ENCODE measurements at places on chromosomes 6 and 20. TPM values are rescaled to one million over a fixed set of nuclear protein-coding genes. Genes with fewer than 3 reads are reported as not detected.

DNA sequence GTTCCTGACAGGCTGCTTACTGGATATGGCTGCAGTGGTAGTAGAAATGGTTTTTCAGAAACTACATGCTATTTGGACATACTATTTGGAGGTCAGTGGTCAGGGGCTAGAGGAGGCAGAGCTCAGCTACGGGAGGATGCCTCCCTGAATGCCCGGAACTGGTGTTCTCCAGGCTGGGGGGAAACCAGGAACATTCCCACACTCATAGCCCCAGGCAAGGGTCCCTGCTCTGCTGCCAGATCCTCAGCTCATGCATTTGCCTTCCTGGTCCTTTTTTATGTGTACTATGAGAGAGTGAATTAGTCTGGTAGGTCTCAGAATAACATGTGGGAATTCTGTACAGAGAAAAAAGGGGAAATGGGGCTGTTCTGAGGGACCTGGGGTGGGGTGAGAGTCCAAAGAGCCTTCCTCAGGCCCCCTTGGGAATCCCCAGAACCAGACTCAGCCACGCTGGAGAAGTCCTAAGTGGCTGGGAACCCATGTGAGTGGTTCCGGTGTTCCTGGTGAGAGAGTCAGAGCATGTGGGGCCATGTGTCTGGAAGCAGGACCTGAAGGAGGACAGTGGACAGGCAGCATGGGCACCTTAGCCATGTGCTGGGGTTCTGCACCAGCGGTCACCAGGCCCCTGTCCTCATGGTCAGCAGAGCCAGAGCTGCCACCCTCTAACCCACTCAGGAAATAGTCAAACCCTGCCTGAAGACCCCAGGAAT, 58.0 kb upstream of the MYL9 start:
- H3K36me3 ChIP-seq: peaks cover 11% of the 10 kb centered on the region
- H3K27me3 ChIP-seq: no peaks in the 10 kb centered on the region
- H3K4me1 ChIP-seq: peaks cover 39% of the 10 kb centered on the region
- no peak overlapping the region for H3K4me3 ChIP-seq

DNA sequence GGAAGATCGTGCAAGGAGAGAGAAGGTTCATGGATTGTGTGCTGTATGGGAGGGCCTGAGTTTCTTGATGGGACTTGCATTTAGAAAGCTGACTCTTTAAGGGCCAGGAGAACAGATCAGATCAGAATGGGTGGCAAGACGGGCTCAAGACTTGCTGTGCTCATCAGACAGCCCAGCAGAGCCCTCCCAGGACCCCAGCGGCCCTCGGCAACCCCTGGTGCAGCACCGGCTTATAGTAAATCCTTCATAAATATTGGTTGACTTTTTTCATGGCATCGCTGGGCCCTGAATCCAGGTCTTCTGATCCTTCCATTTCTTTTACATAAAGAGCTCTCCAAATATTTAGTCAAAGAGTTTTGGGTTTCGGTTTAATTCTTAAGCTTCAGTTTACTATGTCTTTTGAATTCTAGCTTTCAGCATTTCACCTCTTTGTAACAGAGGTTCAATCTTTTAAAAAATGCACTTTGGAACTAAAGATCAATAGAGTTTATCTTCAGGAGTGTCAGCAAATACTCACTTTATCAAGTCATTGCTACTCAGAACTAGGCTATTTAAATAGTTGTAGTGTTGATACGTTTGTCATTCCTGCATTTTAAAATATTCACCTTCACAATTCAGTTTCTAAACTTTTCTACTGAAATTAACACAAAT, 205.6 kb downstream of the ZDHHC14 start:
- H3K27me3 ChIP-seq: no peaks in the 10 kb centered on the region
- no peaks in the 10 kb centered on the region for H3K4me1 ChIP-seq

DNA sequence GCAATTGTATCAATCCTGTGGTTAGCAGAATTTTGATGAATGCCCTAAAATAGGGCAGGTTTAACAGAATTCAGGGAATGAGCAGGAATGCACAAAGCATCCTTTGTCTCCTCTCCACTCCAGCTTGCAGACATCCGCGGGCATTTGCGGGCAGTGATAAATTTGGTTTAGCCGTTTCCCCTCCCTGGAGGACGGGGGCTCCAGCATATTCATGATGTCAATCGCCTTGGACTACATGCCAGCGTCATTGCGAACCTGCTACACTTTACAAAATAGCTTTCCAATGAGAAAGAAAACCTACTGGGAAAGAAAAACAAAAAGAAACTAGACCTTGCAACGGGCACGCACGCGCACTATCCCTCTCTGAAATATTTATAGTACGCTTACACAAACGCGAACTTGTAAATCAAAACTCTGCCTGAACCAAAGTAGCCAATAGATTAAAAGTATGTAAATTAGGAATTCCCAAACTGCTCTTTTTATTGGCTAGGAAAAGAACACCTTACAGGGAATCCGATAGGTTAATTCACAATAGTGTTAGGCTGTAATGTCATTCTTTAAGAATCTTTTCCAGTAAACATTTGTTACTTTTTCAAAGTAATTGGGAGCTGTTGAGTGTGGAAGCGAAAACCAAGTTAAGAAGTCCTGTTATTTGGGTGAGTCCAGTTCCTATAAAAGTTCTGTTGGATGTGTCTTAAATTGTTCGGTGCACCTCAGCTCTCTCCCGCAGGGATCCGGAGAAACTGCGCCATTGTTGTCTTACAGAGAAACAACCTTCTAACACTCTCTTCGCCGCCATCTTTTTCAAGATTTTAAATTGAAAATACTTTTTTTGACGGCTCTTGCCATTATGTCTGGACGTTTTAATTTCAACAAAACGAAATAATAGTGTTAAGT, 136.7 kb downstream of the HFE start:
- DNase-seq: peak; percentile 89
- peak overlapping the region; percentile 98 for H3K27ac ChIP-seq
- H3K4me1 ChIP-seq: no peaks in the 10 kb centered on the region
- peak overlapping the region; percentile 71 for H3K4me3 ChIP-seq
- no peaks in the 10 kb centered on the region for H3K27me3 ChIP-seq
- H3K36me3 ChIP-seq: no peaks in the 10 kb centered on the region

- H3K27ac ChIP-seq: no peak overlapping the region
- H3K4me3 ChIP-seq: no peak overlapping the region
- H3K36me3 ChIP-seq: no peaks in the 10 kb centered on the region
- H3K27me3 ChIP-seq: peaks cover 3% of the 10 kb centered on the region
Measured at GRCh38 chr6:41022294-41022693, 16.7 kb downstream of the UNC5CL start.

- no peaks in the 10 kb centered on the region for H3K36me3 ChIP-seq
- H3K4me3 ChIP-seq: no peak overlapping the region
- H3K27me3 ChIP-seq: no peaks in the 10 kb centered on the region
- H3K27ac ChIP-seq: no peak overlapping the region
Measured at GRCh38 chr6:112429226-112429625, 82.1 kb downstream of the RFPL4B start.

- H3K4me1 ChIP-seq: peaks cover 11% of the 10 kb centered on the region
- H3K4me3 ChIP-seq: no peak overlapping the region
- no peaks in the 10 kb centered on the region for H3K36me3 ChIP-seq
- no peak for DNase-seq
Measured at GRCh38 chr6:12312736-12313135, 22.6 kb downstream of the EDN1 start.

DNA sequence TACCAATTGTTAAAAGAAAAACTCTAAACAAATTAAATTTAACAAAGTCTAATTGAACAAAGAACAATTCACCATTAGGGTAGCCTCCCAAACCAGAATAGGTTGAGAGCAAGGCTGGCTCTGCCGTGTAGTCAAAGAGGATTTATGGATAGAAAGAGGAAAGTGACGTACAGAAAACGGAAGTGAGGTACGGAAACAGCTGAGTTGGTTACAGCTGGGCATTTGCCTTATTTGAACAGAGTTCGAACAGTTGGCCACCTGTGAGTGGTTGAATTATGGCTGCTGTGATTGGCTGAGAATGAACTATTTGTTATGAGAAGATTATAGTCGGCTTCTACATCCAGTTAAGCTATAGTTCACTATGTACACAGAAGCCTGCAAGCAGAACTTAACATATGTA, 18.5 kb upstream of the ISM1 start:
- peaks cover 2% of the 10 kb centered on the region for H3K27me3 ChIP-seq
- no peak for DNase-seq
- H3K27ac ChIP-seq: no peak overlapping the region
- H3K4me3 ChIP-seq: no peak overlapping the region

DNA sequence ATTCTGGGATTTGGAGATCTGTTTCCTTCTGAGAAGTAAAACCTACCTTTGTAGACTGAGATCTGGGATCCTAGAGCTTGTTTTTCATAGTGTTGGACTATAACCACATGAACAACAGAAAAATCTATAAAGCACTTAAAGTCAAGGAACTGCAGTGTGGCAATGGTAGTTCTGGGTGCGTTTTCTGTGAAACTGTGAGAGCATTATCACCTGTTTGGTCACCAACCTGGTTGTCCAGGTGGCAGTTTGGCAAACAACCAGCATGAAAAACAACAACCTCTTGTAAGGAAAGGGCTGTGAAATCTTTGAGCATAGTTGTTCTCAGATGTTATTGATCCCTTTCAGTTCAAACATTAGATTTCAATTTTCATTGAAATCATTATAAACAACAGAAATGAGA, 215.8 kb upstream of the CITED2 start:
- no peak overlapping the region for H3K4me3 ChIP-seq
- peaks cover 21% of the 10 kb centered on the region for H3K4me1 ChIP-seq
- H3K36me3 ChIP-seq: no peaks in the 10 kb centered on the region
- H3K27me3 ChIP-seq: no peaks in the 10 kb centered on the region
- DNase-seq: no peak
- H3K27ac ChIP-seq: no peak overlapping the region

DNA sequence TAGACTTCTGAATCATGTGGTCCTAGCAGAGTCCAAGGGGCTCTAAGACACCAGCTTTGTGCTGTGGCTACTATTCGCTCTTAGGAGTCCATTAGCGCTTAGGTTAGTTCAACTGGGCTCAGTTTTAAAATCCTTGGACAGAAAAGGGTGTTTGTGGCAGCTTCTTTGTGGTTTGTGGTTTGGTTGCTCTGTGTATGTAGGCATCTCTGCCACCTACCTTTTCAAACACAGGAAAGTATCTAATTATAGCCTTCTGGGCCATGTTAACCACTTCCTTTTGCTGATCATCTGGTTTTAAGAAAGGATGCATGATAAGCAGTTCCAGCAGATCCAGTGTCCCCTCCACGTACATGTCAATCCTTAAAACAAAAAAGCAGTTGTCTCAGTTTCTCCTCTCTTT, 10.8 kb downstream of the GSTA4 start:
- H3K36me3 ChIP-seq: peaks cover 52% of the 10 kb centered on the region
- H3K4me3 ChIP-seq: no peak overlapping the region
- no peak overlapping the region for H3K27ac ChIP-seq
- no peaks in the 10 kb centered on the region for H3K4me1 ChIP-seq
- no peak for DNase-seq
- H3K27me3 ChIP-seq: no peaks in the 10 kb centered on the region

DNA sequence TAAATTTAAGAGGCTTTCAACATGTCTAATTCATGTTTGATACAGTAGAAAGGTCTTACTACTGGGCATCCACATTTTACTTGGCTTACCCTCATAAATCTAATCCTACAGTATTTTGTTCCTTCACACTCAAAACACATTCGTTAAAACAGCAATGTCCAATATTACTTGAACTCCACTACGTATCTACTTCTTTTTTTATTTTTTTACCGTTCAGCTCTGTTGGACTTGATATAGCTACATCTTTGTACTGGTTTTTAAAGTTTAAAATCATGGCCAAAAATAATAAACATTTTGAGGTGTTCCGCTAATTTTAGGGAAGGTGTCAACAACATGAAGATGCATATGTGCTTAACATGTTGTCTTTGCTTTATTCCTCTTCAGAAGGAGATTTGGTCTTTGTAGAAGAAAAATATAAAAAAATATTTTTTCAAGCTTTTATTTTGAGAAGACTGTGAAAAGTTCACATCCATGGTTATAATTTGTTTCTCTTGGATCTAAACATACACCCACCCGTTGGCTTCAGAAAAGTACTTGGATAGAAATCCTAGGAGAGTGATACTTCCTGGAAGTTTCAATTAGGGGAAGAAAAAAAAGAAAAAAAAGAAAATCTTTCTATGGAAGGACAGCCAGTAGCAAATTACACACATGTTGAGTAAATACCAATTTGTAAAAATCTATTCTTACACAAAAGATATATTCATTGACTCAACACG, 71.5 kb downstream of the EPB41L2 start:
- H3K27ac ChIP-seq: no peak overlapping the region
- H3K27me3 ChIP-seq: no peaks in the 10 kb centered on the region
- H3K4me3 ChIP-seq: no peak overlapping the region

- no peak overlapping the region for H3K27ac ChIP-seq
- H3K4me1 ChIP-seq: no peaks in the 10 kb centered on the region
- peaks cover 51% of the 10 kb centered on the region for H3K36me3 ChIP-seq
- H3K4me3 ChIP-seq: no peak overlapping the region
- no peak for DNase-seq
Measured at GRCh38 chr6:7235712-7236305, 77.2 kb downstream of the SSR1 start.

DNA sequence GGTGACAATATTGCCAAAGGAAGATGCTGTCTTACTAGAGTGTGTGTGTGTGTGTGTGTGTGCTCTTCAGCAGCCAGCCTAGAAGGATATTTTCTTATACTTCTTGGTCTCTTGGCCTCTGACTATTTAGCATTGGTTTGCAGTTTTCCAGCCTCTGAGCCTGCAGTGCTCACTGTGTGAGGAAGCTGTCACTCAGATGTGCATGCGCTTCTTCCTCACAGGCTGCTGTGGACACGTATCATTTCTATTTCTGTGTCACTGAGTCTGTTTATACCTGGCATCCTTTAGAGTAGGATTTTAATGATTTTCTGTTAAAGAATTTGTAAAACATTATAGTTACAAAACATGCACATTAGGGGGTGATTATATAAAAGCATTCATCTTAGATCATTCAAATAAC, 83.3 kb downstream of the ALDH8A1 start:
- H3K27me3 ChIP-seq: peaks cover 7% of the 10 kb centered on the region
- no peaks in the 10 kb centered on the region for H3K36me3 ChIP-seq
- no peak for DNase-seq
- no peaks in the 10 kb centered on the region for H3K4me1 ChIP-seq
- no peak overlapping the region for H3K4me3 ChIP-seq
- H3K27ac ChIP-seq: no peak overlapping the region

DNA sequence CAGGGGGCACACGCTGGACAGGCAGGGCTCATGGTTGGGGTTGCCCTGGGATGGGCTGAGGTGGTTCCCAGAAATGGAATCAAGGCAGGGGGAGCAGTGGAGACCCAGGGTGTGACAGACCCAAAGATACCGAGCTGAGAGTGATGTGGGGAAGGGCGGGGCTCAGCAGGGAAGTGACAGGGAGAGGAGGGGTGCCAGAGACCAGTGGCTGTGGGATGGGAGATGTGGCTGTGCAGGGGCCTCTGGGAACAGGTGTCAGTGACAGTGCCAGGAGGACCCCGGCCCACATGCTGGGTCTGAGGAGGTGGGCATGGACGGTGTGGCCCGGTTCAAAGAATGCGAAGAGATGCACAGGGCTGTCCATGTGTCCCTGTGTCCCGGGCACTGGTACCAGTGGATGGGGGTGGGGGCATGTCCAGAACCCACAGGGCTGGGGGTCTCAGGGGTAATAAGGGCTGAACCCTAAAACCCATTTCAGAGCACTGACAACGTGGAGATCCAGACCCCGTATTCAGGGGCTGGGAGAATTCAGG, 1.0 kb downstream of the CABLES2 start:
- no peak overlapping the region for H3K27ac ChIP-seq
- H3K27me3 ChIP-seq: no peaks in the 10 kb centered on the region
- H3K36me3 ChIP-seq: no peaks in the 10 kb centered on the region
- peaks cover 3% of the 10 kb centered on the region for H3K4me1 ChIP-seq

Gene OVOL2
- not detected for total RNA-seq

Gene COX7A2
- total RNA-seq: 80.7 TPM

Gene PGC
- not detected for total RNA-seq

Gene MYCT1
- total RNA-seq: 0.29 TPM

Gene NOX3
- not detected for total RNA-seq

Gene STK38
- total RNA-seq: 48.1 TPM
